Suprapubic skin (tissue), 4 donors: ENCODE measurements at places on chromosomes 5 and 9.

GRCh38 chr5:132250547-132250946, 6.9 kb upstream of the PDLIM4 start:
- peaks cover 25% of the 10 kb centered on the region for H3K4me1 ChIP-seq
- no peaks in the 10 kb centered on the region for H3K36me3 ChIP-seq
- H3K27me3 ChIP-seq, result no peaks in the 10 kb centered on the region
- H3K27ac ChIP-seq, result no peak overlapping the region
- peak; percentile 26 for DNase-seq

GRCh38 chr9:97735070-97735600, 38.0 kb upstream of the XPA start:
- H3K27ac ChIP-seq, result no peak overlapping the region
- peaks cover 12% of the 10 kb centered on the region for H3K27me3 ChIP-seq
- no peak for DNase-seq
- no peaks in the 10 kb centered on the region for H3K36me3 ChIP-seq
- H3K4me1 ChIP-seq, result peaks cover under 1% of the 10 kb centered on the region

DNA sequence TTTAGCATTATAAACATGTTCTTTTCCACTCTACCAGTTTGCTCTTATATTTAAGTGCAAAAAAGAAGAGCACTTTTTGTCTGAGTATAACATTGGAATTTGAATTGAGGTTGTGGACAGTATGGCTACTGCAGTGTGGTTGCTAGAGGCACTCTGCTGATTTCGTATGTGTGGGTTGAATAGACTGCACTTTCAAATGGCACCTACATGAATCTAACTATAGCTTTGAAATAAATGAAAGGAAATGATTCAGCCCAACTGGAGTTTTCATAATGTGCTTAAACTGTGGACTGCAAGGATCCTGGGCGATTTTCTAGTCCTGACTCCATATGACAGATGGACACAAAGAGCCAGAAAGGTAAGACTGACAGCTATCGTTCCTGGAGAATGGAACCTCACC, 657.6 kb upstream of the RIOK2 start:
- no peaks in the 10 kb centered on the region for H3K27me3 ChIP-seq
- H3K36me3 ChIP-seq, result no peaks in the 10 kb centered on the region
- no peak for DNase-seq
- H3K4me3 ChIP-seq, result no peak overlapping the region

GRCh38 chr9:28365020-28365640, 791.8 kb upstream of the C9orf72 start:
- no peaks in the 10 kb centered on the region for H3K36me3 ChIP-seq
- no peaks in the 10 kb centered on the region for H3K27me3 ChIP-seq
- H3K4me1 ChIP-seq, result no peaks in the 10 kb centered on the region
- H3K27ac ChIP-seq, result no peak overlapping the region
- H3K4me3 ChIP-seq, result no peak overlapping the region

GRCh38 chr5:54859316-54859715, 126.1 kb downstream of the ESM1 start:
- H3K4me1 ChIP-seq, result no peaks in the 10 kb centered on the region
- no peak overlapping the region for H3K4me3 ChIP-seq
- H3K27ac ChIP-seq, result no peak overlapping the region
- DNase-seq, result no peak

DNA sequence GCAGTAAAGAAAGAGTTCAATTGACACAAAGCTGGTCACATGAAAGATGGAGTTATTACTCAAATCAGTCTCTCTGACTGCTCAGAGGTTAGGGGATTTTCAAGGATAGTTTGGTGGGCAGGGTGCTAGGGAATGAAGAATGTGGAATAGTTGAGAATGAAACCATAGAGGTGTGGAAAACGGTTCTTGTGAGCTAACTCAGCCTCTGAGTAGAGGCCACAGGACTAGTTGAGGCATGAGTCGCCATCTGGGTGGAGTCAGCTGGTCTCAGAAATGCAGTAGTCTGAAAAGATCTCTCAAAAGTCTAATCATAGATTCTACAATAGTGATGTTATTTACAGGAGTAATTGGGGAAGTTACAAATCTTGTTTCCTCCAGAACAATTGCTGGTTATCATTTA, 178.9 kb upstream of the SPEF2 start:
- no peak for DNase-seq
- no peaks in the 10 kb centered on the region for H3K36me3 ChIP-seq
- no peak overlapping the region for H3K4me3 ChIP-seq
- no peak overlapping the region for H3K27ac ChIP-seq

- H3K4me1 ChIP-seq, result no peaks in the 10 kb centered on the region
- no peak overlapping the region for H3K27ac ChIP-seq
- no peaks in the 10 kb centered on the region for H3K27me3 ChIP-seq
- no peaks in the 10 kb centered on the region for H3K36me3 ChIP-seq
- no peak for DNase-seq
- H3K4me3 ChIP-seq, result no peak overlapping the region
These were observed 160.7 kb upstream of the SV2C start for GRCh38 chr5:75922480-75922879.

DNA sequence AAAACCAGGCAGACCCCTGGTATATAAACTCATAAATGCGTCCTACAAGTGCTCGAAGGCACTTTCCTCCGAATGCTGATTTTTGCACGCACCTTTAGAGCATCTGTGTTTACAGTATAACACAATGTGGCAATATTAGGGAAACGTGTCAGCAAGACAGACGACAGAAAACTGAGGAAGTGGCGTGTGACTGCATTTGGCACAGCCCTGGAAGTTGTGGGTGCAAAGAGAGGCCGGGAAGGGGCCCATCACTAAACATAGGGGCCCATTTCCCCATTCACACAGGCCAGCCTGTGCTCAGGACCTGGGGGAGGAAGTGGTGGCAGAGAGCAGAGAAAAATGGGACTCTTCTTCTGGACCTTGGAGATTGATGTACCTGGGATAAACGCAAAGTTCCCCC, 48.2 kb downstream of the RASGEF1C start:
- no peak overlapping the region for H3K4me3 ChIP-seq
- no peak for DNase-seq
- H3K4me1 ChIP-seq, result no peaks in the 10 kb centered on the region

- no peaks in the 10 kb centered on the region for H3K27me3 ChIP-seq
- no peak overlapping the region for H3K27ac ChIP-seq
- peaks cover 31% of the 10 kb centered on the region for H3K36me3 ChIP-seq
- no peak for DNase-seq
- no peak overlapping the region for H3K4me3 ChIP-seq
These were observed 63.8 kb downstream of the FNBP1 start for GRCh38 chr9:129979071-129979745.

DNA sequence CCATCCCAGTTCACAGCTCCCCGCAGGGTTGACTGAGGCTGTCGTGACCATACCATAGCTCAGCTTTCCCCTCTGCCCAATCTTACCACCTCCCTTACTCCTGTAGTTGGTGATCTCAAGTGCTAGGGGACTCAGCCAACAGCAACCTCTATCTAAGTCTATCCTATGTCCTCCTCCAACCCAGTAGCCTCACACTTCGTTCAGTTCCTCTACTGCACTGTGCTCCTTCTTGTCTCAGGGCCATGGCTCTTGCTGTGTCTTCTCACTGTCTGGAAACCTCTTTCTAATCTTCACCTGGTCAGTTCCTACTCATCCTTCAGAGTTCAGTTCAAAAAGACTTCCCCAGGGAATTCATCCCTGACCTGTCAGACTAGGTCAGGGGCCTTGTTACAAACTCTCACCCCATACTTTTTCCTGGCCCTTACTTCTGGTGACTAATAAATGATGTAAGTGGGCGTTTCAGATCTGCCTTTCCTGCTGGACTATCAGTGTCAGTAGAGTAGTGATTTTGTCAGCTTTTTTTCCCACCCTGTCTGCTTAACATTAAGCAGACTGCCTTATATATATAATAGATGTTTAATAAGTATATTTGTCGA, 53.6 kb upstream of the NR3C1 start:
- no peak overlapping the region for H3K4me3 ChIP-seq
- H3K27ac ChIP-seq, result no peak overlapping the region
- peaks cover 5% of the 10 kb centered on the region for H3K4me1 ChIP-seq
- DNase-seq, result no peak
- no peaks in the 10 kb centered on the region for H3K36me3 ChIP-seq

DNA sequence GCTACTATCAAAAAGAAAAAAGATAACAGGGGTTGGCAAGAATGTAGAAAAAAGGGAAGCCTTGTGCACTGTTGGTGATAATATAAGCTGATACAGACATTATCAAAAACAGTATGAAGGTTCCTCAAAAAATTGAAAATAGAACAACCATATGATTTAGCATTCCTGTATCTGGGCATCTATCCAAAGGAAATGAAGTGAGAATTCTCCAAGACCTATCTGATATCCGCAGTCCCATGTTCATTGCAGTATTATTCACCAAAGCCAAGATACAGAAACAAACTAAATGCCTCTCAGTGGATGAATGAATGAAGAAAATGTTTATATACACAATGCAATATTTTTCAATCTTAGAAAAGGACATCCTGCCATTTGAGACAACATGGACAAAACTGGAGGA, 1943.3 kb downstream of the MAT2B start:
- no peak for DNase-seq
- no peak overlapping the region for H3K27ac ChIP-seq
- H3K27me3 ChIP-seq, result no peaks in the 10 kb centered on the region
- H3K36me3 ChIP-seq, result no peaks in the 10 kb centered on the region

GRCh38 chr5:143141652-143142051, 261.8 kb downstream of the NR3C1 start:
- H3K4me3 ChIP-seq, result no peak overlapping the region
- no peaks in the 10 kb centered on the region for H3K36me3 ChIP-seq
- no peak overlapping the region for H3K27ac ChIP-seq
- H3K27me3 ChIP-seq, result no peaks in the 10 kb centered on the region
